Activated naive CD8-positive, alpha-beta T cell treated with anti-CD3 and anti-CD28 coated beads, Interleukin-2, amount 10 ng/mL, durations not matched to agents 7 days and 5 days (primary cell): ENCODE measurements at places on chromosomes 11 and 22. TPM values are rescaled to one million over a fixed set of nuclear protein-coding genes. Genes with fewer than 3 reads are reported as not detected.

- no peak for DNase-seq
Observed at GRCh38 chr11:9617940-9618339, 44.5 kb downstream of the WEE1 start.

GRCh38 chr11:1983601-1983961 lies 14.1 kb downstream of the H19 start:
- DNase-seq: peak; percentile 4

DNA sequence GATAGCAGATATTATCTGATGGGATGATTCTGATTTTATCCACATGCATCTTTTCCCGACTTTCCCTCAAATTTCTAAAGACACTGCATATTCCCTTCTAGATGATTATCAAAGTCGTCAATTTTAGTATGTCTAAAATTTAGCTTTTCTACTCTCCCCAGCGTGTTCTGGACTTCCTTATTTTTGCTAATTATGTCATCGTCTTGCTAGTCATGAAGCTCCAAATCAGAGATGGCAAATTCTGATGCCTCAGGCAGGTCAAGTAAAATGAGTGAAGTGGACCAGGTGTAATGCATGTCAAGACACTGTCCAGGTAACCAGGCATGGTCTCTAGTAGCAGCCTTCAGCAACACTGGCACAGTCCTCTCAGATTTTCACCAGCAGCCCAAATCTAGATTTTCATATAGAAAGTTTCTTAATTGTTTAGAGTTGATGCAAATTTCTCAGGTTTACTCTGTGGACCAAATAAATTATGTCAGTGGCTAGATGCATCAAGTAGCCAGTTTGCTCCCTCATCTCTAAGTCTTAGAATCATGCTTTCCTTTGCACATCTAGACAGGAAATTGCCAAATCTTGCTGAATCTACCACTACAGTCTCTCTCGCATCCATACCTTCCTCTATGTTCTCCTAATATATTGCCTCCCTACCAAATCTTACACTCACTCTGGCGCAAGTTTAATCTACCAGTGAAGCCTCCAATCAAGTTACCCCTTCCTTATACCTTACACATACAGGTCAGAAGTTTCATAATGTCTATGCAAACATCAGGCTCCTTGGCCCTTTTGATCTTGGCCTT lies 10.6 kb downstream of the HSD17B12 start:
- DNase-seq: no peak

TRIM77 gene
- not detected for total RNA-seq

GRCh38 chr22:23315341-23315917 lies 135.1 kb downstream of the BCR start:
- DNase-seq: peak; percentile 71

BBOX1 gene
- not detected for total RNA-seq

DNA sequence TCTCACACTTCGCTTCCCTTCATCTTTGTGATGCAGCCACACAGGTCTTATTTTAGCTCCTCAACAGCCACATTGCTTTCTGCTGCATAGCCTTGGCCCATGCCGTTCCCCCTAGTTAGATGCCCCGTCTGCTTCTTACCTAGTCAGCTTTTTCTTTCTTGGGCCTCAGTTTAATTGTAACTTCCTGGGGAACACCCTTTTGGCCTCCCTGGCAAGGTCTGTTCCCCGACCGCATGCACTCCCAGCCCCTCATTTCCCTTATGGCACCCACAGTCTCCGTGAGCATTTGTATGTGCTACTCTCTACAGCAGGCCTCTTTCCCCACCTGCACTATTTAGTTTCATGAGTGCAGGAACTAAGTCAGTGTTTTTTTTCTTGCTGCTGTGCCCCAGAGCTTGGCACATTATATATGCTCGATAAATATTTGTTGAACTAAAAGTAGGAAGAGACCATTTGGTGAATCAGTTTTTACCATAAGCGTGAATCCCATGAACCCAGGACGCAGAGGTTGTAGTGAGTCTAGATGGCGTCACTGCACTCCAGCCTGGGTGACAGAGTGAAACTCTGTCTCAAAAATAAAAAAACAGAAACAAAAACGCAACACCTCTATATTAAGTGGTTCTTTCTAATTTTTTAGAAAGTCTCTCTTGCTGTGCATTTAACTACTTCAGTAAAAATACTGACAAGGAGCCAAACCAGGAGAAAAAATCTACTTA lies 38.5 kb downstream of the TNRC6B start:
- peak; percentile 38 for DNase-seq
